ENCODE measurements at places on chromosomes 7 and 10.
A peak's percentile ranks its signal among the peaks of the same experiment; 100 is the strongest.

- no peak for DNase-seq
Measured at GRCh38 chr7:88361357-88361756, 54.7 kb upstream of the STEAP4 start.

- no peak for DNase-seq
Measured at GRCh38 chr7:28643188-28643569, 230.9 kb downstream of the CREB5 start.

DNA sequence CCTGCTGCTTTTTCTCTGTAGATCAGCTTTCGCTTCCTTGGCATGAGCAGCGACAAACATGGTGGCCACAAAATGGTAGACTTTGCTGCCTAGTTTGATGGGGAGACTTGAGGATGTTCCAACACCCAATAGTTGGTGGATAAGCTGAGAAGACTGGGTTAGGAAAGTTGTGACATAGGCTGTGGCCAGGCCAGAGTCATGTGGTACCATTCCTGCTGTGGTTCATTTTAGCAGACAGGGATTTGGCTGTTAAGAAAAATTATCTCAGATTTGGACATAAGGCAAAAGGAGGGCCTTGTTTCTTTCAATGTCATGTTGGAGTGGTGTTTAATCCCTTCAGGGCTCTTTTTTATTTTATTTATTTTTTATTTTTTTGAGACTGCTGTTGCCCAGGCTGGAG lies 26.6 kb upstream of the FAM180A start:
- no peak for DNase-seq

DNA sequence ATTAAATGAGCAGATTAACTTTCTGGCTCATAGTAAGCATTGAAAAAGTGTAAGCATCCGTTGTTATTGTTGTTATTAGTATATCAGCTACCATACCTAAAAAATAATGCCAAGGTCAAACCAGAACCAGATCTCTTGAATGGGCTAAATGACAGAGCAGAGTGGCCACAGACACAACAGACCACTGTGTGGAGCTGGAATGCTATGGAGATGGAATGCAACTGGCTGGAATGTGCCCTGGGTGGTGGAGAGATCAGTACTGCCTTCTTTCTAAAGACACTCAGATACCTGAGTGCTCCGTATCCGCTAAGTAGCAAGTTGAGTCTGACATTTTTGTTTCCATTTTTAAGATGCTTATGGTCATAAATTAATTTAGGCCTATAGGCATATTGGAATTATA lies 20.5 kb upstream of the DNAJB12 start:
- no peak for DNase-seq

- no peak for DNase-seq
Measured at GRCh38 chr10:13795653-13796555, 209.1 kb downstream of the PRPF18 start.

GRCh38 chr10:95906677-95907455 lies 909 bp upstream of the CC2D2B start:
- DNase-seq: peak; percentile 61

GRCh38 chr7:25707768-25708620 lies 444.0 kb upstream of the NFE2L3 start:
- DNase-seq: no peak

DNA sequence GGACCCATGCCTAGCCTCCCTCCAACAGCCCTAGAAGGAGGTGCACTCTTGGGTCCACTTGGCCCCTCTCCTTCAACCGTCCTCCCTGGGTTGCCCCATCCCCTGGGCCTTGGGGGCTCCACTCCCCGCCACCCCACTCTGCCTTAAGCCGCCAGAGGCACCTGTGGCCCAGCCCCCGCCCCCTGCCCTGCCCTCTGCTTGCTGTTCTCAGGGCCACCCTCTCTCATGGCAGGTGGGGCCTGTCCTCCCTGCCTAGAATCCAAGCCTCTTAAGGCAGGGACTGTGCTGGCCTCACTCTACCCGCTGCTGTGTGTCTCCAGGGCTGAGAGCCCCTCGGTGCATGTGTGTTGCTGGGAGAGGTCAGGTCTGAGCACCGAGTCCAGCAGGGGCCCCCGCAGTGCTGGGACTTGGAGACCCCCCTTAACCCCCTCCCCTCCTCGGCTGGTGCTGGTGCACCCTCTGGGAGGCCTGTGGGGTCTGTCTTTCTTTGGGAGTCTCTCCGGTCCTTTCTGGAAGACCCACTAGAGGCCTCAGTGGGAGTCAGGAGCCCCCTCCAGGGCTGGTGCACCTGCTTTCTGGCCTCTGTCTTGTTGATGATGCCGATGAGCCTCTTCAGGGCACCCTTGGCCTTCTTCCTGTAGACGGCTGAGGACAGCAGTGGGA lies 43.8 kb downstream of the CFAP46 start:
- DNase-seq: no peak

DNA sequence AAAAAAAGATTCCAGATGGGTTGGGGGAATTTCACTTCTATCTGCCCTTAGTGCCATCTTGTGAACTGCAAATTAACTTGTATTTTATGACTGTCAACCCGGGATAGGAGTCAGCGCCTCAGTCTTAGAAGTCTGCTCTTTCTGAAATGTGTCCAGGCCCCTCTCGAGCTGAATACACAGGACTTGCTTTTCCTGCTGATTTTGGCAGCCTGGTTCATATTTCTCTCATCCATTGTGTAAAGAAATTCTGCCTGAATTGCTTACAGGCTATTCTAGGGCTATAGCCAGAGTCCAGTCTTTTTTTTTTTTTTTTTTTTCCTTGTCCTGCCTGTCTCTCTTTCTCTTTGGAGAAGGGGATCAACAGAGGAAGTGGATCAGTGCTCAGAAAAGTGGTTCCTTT lies 24.6 kb downstream of the GATA3 start:
- DNase-seq: no peak

GRCh38 chr7:76222839-76223238 lies 21.1 kb downstream of the SRRM3 start:
- DNase-seq: no peak

GRCh38 chr10:47255033-47255813 lies 44.8 kb upstream of the GDF10 start:
- no peak for DNase-seq

DNA sequence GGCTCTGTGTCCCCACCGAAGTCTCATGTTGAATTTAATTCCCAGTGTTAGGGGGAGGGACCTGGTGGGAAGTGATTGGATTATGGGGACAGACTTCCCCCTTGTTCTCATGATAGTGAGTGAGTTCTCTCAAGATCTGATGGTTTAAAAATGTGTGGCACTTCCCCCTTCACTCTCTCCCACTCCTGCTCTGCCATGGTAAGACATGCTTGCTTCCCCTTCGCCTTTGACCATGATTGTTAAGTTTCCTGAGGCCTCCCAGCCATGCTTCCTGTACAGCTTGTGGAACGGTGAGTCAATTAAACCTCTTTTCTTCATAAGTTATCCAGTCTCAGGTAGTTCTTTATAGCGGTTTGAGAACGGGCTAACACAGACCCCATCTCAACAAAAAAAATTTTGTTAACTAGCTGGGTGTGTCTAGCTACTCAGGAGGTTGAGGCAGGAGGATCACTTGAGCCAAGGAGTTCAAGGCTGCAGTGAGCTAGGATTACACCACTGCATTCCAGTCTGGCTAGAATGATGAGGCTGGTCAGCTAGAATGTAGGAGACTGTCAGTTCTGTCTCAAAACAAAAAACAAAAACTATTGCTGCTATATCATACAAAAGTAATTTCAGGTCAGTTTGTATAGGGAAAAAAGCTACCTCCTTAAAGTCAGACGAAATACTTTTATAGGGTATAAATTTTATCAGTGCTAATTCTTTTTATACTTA lies 57.7 kb downstream of the ATAD1 start:
- no peak for DNase-seq

DNA sequence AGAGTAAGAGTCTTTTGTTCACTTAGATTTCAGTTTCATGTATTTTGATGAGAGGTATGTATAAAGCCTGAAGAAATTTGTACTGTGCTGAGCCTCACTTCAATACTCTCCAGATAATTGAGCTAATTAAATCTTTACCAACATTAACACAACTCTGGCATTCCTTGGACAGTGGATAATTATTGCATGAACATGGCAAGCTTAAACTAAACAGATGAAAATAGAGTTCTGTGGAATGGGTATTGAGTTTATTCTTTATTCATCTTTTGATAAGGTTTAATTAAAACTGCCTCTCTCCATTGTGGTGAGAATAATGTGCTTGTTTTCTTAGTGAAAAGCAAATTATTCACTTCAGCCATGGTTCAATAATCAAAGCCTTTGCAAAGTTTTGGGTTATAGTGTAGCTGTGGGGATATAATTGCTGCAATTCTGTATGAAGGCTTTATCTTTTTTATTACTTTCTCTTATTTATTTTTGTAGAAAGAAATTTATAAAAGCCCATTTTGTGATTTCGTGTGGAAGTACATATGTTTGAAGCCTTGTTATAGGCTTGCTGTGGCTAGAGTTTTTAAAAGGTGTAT lies 126.4 kb upstream of the FZD1 start:
- DNase-seq: no peak

- DNase-seq: no peak
Measured at GRCh38 chr7:610531-611280, 91.1 kb upstream of the PDGFA start.

- DNase-seq: no peak
Measured at GRCh38 chr10:77072836-77073662, 564.6 kb downstream of the KCNMA1 start.

DNA sequence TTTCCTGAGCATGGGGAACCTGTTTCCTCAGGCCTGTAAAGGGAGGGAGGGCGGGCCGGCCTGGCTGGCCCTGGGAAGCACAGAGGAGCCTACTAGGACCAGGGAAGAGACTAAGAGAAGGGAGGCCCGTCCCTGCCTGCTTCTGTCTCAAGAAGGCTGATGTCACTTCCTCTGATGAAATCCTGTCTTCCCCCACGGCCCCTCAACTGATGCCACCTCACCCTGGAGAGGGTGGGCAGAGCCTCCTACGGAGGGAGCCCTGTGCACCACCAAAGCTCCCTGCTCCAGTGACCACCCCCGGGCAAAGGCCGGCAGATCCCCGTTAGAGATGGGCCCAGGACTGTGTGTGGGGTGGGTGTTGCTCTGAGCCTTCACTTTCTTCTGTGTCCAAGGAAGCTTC lies 1.0 kb upstream of the PILRA start:
- no peak for DNase-seq

DNA sequence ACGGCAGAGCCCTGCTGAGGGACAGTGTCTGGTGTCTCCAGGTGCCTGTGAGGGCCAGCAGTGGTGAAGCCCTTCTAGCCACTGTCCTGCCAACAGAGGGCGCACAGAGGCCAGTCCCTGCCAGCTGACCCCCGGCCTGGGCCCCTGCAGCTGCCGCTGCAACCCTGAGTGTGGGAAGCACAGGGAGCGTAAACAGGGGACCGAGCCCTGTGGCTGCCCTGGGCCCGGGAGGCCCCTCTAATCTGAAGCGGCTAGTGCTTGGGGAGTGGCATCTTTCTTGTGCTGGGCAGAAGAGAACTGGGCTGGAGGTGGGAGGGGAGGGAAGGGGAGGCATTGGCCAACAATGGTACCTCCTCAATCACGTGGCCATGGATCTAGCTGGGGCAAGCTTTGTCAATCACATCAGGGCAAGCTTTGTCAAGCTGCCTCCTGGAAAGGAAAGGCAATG lies 34.6 kb downstream of the TRIM8 start:
- DNase-seq: peak; percentile 44

GRCh38 chr7:107474104-107474521 lies 4.3 kb downstream of the GPR22 start:
- DNase-seq: no peak

GRCh38 chr7:24406053-24406788 lies 122.2 kb downstream of the NPY start:
- no peak for DNase-seq

Data from activated CD4-positive, alpha-beta T cell treated with anti-CD3 and anti-CD28 coated beads, Interleukin-2, amount 50 U/mL, for 48 hours (primary cell).